Activated T-cell treated with anti-CD3 and anti-CD28 coated beads, Interleukin-2, amount 50 U/mL, for 72 hours (primary cell): ENCODE measurements at places on chromosomes 12 and 14.

GRCh38 chr12:113299619-113300237 lies 35.2 kb downstream of the SLC8B1 start:
- no peak for DNase-seq

DNA sequence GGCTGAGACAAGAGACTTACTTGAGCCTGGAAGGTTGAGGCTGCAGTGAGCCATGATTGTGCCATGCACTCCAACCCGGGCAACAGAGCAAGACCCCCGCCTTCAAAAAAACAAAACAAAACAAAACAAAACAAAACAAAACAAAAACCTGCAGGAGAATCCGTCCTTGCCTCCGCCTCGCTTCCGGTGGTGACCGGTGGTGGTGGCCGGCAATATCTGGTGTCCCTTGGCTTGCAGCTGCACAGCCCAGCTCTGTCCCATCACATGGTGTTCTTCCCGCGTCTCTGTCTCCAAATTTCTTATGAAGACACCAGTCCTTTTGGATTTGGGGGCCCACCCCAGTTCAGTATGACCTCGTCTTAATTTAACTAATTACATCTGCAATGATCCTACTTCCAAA lies 10.0 kb downstream of the SMIM41 start:
- no peak for DNase-seq

DNA sequence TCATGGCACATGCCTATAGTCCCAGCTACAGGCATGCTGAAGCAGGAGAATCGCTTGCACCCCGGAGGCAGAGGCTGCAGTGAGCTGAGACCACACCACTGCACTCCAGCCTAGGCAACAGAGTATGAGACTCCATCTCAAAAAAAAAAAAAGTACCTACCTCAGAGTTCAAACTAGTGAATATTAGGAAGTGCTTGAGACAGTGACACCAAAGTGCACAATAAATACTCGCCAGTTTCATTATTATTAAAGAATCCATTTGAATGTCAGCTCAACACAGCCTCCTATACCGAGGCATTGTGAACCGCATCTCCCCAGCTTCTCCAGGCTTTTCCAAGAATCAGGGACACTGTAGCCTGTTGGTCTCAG lies 5.0 kb downstream of the GAPDH start:
- DNase-seq = no peak

- DNase-seq = no peak
Observed at GRCh38 chr12:29039013-29039412, 110.1 kb upstream of the FAR2 start.

DNA sequence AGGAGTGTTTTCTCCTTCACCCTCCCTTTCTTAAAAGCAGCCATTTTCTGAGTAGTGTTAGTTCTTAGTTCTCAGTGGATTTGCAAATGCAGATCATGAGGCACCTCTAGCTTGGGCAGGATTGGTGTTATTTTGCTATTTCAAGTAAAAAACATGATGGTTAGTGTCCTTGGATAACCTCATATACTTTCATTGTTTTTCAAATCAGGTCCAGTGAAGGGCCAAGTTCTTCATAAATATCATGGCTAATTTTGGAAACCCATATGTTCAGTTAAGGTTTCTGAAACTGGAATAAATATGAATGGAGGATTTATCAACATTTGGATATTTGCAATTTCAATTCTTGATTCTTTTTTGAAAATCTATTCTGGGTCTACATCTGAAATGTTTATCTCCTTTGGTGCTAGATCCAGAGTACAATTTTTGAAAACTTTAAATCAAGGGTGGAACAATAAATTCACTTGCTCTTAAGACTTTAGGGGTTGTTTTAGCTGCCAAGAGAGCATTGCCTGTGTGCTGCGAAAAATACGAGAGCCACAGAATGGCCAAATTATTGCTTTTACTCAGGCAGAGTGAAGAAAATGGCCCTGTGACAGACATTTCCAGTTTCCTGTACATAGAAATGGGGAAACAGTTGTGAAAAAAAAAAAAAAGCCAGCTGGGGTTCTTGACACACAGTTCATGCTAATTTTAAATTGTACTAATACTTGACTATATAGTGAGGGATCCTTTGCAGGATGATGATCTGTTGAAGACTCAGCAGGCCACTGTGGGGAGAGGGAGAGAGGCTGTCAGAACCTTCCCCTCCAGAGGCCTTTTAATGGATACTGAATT lies 104.6 kb downstream of the BICD1 start:
- DNase-seq = no peak

DNA sequence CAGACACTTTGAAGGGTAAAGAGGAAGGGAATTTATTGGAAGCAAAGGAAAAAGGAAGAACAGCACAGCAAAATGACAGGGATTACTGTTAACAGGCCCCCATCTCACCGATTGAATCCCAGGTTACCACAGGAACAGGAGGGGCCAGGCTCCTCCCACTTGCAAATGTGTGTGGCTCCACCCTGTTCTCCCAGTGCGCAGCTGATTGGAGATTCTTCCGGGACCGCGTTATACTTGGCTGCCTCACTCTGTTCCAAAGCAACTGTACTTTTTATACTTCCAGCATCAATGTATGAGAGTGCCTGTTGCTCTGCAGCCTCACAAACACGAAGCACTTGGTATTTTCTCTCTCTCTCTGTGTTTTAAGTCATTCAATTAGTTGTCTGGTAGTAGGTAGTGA lies 273.6 kb upstream of the MDGA2 start:
- no peak for DNase-seq

GRCh38 chr14:31291210-31291609 lies 83.6 kb upstream of the HECTD1 start:
- DNase-seq = no peak

- no peak for DNase-seq
Observed at GRCh38 chr14:66709291-66709690, 201.3 kb downstream of the GPHN start.

GRCh38 chr14:32430326-32430725 lies 101.2 kb downstream of the AKAP6 start:
- no peak for DNase-seq

DNA sequence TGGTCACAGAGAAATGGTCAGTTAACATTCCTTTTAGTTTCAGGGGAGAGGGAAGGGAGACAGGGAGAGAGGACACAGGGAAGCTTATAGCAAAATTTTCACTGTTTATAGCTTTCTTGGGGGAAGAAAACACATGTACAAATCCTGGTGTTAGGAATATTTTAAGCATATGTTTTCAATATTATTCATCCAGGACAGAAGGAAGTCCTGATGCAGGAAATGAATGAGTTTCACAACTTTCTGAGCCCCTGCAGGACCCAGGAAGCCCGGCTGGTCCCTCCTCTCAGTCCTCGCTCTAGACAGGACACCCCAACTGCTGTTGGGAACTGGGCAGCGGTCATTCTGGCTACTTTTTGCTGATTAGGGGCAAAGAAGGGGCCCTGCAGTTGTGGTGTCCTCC lies 71.1 kb upstream of the ZDHHC17 start:
- DNase-seq = no peak

GRCh38 chr12:110355073-110355472 lies 48.4 kb downstream of the ANAPC7 start:
- peak; percentile 42 for DNase-seq

- peak; percentile 86 for DNase-seq
Observed at GRCh38 chr14:67487937-67488893, at the start of gene TMEM229B. TMEM229B (minus strand) TSS chr14:67488721; CDS start chr14:67473923, 14,798 bp downstream.

DNA sequence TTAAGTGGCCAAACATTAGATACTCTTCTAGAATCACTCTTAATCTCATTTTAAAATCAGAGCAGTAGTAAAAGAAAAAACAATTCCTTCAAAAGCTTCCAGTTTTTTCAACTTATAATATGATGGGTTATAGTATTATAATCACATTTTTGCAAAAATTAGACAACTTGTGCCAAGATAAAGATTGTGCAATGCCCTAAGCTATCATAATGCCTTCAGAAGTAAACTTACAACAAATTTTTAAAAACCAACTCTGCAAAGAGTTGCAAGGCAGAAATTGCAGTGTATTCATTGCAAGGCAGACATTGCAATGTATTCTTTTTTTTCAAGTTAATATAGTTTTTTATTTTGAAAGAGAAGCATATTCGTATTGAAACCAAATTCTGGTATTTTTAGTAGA lies 47.2 kb upstream of the KITLG start:
- no peak for DNase-seq

GRCh38 chr14:69107407-69108003 lies 45.4 kb downstream of the DCAF5 start:
- DNase-seq = peak; percentile 30

- no peak for DNase-seq
Observed at GRCh38 chr14:57086271-57087162, 182.2 kb downstream of the EXOC5 start.

GRCh38 chr14:64745511-64746091 lies 41.4 kb downstream of the PLEKHG3 start:
- no peak for DNase-seq

GRCh38 chr14:71725922-71726579 lies 206.2 kb upstream of the RGS6 start:
- no peak for DNase-seq

DNA sequence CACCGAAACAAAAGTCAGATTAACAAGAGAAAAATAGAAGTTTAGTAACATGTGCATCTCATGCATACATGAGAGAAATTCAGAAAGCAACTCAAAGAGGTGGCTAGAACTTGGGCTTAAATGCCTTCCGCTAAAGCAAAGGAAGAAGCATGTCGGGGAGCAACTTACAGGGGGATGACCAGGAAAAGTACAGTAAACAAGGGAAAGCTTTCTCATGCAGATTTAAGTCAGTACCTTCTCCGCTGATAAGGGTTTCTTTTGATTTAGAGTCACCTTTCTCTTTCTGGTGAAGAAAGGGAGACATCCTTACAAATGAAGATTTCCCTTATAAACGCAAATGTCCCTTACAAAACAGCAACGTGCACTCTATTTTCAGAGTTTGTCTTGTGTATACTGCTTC lies 6.0 kb upstream of the RNASE6 start:
- DNase-seq = no peak

GRCh38 chr12:79302162-79302814 lies 388.5 kb downstream of the PAWR start:
- DNase-seq = no peak

DNA sequence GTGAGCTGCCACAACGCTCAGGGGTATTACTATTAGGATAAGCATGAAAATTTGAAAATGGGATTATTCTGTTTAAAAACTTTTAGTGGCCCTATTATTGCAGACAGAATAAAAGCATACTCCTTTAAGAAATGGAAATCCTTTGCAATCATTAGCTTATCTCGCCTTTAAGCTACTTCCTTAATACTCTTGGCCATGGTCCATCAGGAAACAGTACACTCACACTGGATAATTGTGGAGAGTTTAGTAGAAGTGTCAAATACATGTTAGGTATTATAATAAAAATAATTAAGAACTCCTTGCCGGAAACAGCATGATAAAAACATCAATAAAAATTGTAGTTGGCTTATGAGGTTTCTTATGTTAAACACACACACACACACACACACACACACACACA lies 100.4 kb upstream of the PPFIA2 start:
- no peak for DNase-seq

DNA sequence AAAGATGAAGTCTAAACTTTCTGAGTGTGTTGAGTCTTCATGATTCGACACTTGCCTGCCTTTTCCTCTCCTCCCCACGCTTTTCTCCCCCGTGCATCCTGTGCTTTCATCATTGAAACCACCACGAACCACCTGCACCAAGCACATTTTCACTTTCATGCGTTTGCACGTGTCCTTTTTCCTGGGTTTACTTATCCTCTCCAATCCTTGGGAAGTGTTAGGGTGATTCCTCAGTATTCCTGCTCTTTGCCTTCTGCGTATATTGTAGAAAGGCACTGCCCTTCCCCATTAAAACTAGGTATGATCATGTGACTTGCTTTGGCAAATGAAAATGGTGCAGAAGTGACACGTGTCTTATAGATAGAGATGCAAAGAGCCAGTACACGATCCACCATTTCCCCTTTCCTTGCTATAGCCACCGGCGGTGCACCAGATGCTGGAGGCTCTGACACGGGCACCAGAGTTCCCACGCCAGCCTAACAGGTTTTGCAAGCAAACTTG lies 106.6 kb downstream of the BRMS1L start:
- DNase-seq = peak; percentile 38

DNA sequence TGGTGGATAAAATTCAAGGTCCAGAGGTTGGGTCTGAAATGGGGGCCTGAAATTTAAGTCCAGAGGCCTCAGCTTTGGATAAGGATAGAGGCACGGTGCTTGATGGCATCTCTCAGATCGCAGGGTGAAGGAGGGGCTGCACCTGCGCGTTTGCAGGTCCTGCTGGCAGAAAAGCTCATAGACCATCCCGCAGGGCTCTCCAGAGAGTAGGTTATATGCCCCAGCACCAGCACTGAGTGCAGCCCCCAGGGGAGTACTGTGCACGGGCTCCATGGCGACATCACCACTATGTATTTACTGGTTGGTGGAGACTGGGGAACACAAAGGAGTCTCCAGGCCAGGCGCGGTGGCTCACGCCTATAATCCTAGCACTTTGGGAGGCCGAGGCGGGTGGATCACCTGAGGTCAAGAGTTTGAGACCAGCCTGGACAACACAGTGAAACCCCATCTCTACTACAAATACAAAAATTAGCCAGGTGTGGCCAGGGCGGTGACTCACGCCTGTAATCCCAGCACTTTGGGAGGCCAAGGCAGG lies 4.3 kb upstream of the CD63 start:
- no peak for DNase-seq

DNA sequence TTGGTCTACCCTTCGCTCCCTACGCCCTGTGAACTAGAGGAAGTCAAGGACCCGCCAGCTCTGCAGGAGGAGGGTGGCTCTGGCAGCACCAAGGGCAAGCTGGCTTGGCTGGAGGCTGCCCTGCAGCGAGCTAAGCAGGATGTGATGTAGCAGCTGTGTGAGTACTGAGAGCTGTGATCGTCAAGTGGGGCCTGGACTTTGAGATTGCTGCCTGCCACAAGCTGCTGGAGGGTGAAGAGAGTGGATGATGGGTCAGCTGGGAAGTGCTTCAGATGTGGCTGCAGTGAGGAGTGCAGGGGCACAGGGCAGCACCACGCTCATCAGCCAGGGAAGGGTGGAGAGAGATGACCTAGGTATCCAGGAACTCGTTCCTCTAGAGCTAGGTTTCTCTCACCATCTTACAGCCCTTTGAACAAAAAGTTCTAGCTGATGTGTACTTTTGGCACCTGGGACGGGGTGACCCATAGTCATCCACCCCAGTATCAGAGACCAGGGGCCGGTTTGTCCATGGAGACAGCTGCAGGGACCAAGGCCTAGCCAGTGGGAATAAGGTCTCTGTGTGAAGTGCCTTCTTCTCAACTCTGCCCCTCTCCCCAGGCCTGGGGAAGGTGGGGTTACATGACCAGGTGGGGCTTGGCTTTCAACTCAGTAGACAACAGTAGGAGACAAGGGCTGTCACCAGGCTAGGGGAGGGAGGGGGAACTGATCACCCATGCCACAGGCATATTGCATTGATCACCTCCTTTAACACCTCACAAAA lies 3.2 kb downstream of the KRT86 start:
- no peak for DNase-seq

- DNase-seq = no peak
Observed at GRCh38 chr14:21526672-21527317, 649 bp upstream of the SALL2 start.

GRCh38 chr14:99564256-99564925 lies 39.6 kb downstream of the CCDC85C start:
- no peak for DNase-seq
